Fibroblast of skin of left biceps (primary cell): ENCODE measurements at places on chromosomes 5 and 9.
A peak's percentile ranks its signal among the peaks of the same experiment; 100 is the strongest.

GRCh38 chr5:169751490-169751889, 114.4 kb downstream of the DOCK2 start:
- no peak for DNase-seq

- DNase-seq: peak; percentile 47
Observed at GRCh38 chr9:112112519-112112918, 62.6 kb downstream of the SUSD1 start.

DNA sequence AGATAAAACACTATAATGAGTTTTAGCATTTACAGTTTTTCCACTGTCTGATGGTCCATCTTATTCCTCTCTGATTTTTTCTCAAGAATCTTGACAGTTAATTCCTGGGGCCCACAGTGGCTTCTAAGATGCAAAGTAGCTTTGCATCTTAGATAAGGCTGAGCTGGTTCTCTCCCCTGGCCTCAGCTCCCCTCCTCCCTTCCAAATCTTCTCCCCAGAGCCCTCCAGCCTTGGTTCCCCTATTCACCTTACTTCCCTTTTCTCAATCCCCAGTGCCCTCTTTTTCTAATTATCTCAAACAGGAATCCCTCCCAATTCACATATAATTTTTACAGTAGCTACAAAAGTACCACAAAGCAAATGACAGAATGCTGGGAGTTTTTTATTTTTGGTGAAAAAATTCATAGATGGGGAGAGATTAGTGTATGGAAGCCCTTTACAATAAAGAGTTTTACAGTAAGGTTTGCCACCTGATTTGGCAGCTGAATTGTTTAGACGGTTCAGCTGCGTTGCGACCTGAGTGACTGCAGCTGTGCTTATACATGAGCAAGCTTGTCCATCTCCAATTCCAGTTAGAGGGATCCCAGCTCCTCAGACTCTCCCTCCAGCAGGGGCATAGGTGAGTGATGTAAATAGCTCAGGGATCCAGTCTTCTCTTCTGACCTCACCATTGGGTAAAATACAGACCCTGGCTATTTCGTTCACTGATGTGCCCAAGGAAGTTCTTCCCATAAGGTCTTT, 51.4 kb upstream of the CKMT2 start:
- no peak for DNase-seq

DNA sequence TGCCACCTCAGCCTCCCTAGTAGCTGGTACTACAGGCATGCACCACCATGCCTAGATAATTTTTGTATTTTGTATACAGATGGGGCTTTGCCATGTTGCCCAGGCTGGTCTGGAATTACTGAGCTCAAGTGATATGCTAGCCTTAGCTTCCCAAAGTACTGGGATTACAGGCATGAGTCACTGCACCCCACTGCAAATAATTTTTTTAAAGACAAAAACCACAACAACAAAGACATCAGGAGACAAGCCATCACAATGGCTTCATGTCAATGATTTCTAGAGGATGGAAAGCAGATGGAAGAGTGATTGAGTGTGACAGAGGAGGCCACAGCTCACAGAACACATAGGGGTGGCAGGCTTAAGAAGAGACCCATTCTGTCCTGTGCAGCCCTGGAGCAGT, 97.9 kb upstream of the PCSK1 start:
- DNase-seq: no peak

DNA sequence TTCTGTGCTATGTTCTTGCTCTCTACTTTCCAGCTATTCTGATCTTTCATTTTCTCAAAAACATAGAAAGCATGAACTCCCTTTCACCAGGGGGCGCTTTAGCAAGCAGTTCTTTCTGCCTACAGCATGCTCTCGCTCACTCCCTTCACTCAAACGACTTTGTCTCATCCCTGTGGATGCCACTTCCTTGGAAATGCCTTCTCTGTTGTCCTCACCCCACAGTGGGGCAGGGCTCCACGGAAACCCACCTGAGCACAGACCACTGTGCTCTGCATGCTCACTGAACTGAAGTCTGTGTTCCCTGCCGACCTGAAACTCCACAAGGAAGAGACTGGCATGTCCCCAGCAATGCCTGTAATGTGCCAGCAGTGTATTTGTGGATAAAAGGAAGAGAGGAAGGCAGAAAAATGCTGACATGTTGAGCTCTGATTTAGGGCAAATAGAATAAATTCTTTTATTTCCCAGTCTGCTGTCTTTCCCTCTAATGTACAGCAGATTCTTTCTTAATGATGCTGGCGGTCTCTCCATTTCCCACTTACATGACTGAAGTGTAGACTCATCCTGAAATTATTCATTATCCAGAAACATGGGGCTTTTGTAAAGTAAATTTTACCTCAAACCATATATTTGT, 4.9 kb upstream of the ROR2 start:
- peak; percentile 83 for DNase-seq

DNA sequence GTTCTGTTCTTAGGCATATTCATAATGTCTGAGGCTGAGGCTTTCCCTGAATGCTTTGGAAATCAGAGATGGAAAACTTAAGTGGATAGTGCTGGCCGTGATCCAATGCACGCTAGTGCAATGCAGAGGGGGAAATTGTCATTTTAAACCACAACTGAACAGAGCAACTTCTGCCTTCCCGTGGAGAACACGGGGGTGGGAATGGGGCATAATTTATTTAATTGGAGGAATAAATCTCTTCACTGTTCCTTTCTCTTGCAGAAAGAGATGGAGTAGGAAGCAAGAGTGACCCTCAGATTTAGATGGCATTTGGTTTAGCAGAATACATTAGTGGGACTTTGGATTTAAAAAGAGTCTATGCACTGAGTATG, 22.9 kb upstream of the NREP start:
- DNase-seq: no peak

GRCh38 chr5:55440188-55440646, 94.5 kb downstream of the PLPP1 start:
- DNase-seq: no peak
